Activated CD4-positive, alpha-beta T cell treated with anti-CD3 and anti-CD28 coated beads, Interleukin-2, Interleukin-6, amounts not matched to agents 100 ng/mL and 50 ng/mL, durations not matched to agents 16 hours and 8 hours (primary cell): ENCODE measurements at places on chromosomes 16 and 17.
A peak's percentile ranks its signal among the peaks of the same experiment; 100 is the strongest.

GRCh38 chr16:87854053-87854906, 15.0 kb downstream of the SLC7A5 start:
- DNase-seq, result no peak

DNA sequence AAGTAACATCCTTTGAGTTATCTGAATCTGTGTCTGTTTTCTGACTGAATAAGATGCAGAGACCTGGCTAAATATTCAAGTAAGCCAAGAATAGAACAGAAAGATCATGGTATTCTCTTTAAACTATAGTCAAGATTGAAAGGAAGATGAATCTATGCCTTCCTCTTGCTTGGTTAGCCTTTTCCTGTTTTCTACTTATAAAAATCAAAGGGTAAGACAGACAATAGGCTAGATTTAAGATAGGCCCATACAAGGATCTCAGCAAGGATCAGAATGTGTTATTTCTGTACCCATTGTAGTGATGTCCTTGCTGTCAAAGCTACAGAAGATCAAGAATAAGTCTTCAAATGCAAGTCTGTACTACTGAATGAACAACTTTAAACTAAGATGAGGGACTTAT, 7.0 kb upstream of the CDR2 start:
- no peak for DNase-seq

DNA sequence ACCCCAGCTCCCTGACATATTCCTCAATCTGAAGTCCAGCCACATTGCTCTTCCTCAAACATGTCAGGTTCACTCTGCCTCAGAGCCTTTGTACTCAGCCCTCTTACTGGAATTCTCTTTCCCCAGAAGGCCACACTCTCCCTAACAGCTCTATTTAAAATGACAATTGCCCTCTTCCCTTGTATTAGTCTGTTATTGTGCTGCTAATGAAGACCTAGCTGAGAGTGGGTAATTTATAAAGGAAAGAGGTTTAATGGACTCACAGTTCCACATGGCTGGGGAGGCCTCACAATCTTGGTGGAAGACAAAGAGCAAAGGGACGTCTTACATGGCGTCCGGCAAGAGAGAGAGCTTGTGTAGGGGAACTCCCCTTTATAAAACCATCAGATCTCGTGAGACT, 46.0 kb downstream of the HS3ST2 start:
- no peak for DNase-seq

GRCh38 chr17:13253733-13254410, 236.0 kb upstream of the ELAC2 start:
- no peak for DNase-seq

- DNase-seq, result no peak
Observed at GRCh38 chr16:74521691-74522090, 85.2 kb downstream of the GLG1 start.

GRCh38 chr16:29883987-29884386, 15.4 kb downstream of the SEZ6L2 start:
- DNase-seq, result no peak

DNA sequence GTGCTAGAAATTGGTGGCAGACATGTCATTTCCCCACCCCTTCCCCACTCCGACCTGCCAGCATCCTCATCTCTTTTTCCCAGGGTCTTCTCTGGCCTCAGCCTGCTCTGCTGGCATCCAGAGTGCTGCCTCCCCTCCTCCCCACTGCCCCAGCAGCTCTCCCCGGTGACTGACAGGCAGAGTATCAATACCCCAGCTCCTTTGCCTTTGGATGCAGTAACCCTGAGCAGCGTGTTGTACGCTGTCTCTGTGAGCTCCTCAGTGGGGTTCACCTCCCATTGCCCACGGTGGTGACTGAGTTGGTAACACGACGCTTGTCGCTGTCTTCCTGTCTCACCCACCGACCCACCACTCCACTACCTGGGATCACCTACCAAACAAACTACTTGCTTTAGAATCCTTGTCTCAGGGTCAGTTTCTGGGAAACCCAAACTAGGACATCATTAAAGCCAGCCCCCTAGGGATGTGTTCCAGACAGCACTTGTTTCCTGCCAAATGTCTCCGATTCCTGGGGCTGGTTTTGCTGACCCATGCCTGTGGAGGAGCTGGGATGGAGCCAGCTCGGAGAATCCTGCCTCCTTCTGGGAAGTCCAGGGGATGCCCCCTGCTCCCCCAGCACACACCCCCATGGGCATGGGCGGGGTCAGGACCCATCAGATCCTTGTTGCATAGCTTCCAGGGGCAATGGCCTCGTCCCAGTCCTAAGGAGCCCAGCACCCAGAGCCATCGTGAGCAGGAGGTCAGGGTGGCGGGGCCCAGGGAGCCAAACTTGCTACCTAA, 8.3 kb upstream of the SBK1 start:
- no peak for DNase-seq

DNA sequence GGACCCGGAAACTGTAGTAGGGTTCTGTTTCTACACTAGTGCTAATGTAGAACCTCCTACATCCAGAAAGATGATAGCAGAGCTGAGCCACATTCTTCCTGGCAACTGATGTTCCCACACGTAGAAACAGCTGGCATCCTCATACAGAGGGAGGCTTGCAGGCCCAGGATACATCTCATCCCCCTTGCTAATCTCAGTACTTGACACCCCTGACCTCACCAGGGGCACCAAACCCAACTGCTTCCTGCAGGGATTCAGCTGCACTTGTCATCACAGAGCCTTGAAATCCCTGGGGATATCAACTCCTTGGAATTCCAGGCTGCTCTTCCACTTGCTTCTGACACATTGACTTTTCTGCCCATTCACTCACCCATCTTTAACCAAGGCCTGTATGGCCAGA, 75.2 kb upstream of the HSBP1 start:
- DNase-seq, result no peak

- DNase-seq, result no peak
Observed at GRCh38 chr17:81164371-81165245, 699 bp upstream of the PVALEF start.

GRCh38 chr16:88969361-88969831, 7.6 kb downstream of the CBFA2T3 start:
- no peak for DNase-seq

- DNase-seq, result no peak
Observed at GRCh38 chr17:29294580-29294900, 592 bp upstream of the NUFIP2 start.

DNA sequence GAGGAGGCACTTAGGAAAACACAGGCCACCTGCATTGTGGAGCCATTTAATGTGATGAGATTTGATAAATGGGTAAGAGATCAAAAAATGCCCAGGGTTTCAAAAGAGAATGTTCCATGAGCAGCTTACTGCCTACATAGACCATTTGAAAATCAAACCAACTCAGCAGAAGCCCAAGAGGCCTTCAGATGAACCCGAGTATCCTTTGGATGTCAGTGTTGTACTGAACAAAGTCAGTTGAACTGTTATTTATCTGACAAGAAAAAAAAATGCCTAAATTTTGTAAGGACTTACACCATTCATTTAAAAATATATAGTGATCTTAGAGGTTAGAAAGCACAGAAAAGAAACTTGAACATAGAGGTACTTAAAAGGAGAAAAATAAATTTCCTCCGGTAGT, 381.7 kb downstream of the ZFHX3 start:
- DNase-seq, result no peak

DNA sequence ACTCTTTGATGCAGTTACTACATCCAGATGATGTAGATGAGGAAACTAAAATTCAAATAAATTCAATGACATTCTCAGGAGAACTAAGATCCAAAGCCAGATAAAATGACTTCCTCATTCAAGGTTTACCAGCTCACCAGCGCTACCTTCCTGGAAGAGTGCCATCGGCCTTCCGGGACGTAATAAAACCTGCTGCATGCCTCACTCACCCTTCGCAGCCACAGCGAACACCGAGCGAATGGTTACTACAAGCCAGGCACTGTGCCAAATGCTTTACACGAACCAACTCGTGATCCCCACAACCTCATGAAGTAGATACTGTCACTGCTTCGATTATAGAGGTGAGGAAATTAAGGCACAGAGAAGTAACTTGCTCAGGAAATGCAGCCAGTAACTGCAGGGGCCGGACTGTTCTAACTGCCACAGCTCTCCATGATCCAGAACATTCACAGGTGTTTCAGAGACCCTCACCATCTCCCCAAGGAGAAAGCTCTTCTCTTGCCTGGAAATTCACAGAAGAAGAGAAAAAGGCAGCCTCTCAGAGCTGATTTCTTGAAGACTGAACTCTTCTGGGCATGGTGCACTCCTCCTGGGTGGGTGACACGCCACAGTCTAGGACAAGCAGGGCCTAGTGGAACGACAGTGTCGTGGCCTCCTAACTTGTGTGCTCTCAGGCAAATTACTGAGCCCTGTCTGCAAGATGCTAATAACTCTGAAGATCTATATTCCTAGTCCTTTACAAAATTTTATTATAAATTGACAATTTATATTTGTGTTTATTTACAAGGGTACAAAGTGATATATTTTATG, 46.8 kb downstream of the HIC1 start:
- DNase-seq, result no peak

GRCh38 chr16:79836144-79836543, 235.6 kb upstream of the MAF start:
- DNase-seq, result no peak

- no peak for DNase-seq
Observed at GRCh38 chr16:20844588-20844987, 38.3 kb downstream of the REXO5 start.

DNA sequence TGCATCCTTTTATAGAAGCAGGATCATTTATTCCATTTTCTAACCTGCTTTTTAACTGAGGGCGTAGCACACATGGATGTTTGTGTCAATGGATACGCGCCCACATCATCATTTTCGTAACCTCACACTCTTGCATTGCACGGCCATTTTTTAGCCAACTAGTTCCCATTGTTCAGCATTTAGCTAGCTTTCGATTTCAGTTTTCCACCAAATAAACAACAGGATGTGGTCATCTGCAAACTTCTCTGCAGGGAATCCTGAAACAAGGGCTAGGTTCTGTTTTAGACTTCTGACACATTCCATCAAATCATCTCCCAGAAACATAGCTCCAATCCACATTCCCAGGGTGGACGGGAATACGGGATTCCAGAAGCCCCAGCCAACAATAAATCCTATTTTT, 6.4 kb downstream of the CYB561 start:
- DNase-seq, result peak; percentile 51

GRCh38 chr16:74785031-74785430, 10.4 kb upstream of the FA2H start:
- DNase-seq, result no peak

- DNase-seq, result no peak
Observed at GRCh38 chr17:81681672-81682071, 1.9 kb downstream of the ARL16 start.

- DNase-seq, result peak; percentile 93
Observed at GRCh38 chr16:75566040-75566757, at the start of gene GABARAPL2. TSS of gene GABARAPL2 (plus strand) at chr16:75566379. CDS start at chr16:75566487, 108 bp downstream.

GRCh38 chr17:76953946-76954345, 85.7 kb downstream of the MGAT5B start:
- no peak for DNase-seq

DNA sequence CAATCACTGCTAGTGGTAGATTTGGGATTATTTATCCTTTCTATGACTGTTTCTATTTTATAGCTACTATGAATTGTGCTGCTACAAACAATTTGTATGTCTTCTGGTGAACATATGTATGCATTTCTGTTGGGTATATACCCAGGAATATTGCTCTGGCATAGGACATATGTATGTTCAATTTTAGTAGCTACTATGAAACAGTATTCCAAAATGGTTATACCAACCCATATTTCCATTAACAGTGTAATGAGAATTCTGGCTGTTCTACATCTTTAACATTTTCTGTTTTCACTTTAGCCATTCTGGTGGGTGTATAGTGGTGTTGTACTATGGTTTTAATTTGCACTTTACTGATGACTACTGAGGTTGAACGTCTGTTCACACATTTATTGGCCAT, 57.6 kb upstream of the NACA2 start:
- DNase-seq, result no peak

DNA sequence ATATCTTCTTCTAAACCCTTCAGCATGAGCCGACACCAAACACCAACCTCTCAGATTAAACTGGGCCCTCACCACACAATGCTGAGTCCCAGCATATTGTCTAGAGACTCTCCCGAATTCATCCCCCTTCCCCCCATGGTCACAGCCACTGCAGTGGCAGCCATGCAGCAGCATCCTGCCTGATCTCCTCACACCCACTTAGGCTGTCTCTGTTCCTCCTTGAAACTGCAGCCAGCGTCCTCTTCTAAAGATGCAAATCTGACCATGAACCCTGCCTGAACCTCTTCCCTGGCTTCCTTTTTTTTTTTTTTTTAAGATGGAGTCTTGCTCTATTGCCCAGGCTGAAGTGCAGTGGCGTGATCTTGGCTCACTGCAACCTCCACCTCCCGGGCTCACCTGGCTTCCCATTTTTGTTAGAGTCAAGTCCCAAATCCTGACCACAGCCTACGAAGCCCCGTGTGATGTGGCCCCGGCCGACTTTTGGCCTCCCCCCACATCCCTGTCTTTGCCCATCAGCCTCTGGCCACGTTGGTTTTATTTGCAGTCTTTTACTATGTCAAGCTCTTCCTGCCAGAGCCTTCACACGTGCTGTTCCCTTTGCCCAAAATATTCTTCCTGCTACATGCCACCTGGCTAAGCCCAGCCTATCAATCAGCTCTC, 2.8 kb downstream of the FA2H start:
- DNase-seq, result no peak

DNA sequence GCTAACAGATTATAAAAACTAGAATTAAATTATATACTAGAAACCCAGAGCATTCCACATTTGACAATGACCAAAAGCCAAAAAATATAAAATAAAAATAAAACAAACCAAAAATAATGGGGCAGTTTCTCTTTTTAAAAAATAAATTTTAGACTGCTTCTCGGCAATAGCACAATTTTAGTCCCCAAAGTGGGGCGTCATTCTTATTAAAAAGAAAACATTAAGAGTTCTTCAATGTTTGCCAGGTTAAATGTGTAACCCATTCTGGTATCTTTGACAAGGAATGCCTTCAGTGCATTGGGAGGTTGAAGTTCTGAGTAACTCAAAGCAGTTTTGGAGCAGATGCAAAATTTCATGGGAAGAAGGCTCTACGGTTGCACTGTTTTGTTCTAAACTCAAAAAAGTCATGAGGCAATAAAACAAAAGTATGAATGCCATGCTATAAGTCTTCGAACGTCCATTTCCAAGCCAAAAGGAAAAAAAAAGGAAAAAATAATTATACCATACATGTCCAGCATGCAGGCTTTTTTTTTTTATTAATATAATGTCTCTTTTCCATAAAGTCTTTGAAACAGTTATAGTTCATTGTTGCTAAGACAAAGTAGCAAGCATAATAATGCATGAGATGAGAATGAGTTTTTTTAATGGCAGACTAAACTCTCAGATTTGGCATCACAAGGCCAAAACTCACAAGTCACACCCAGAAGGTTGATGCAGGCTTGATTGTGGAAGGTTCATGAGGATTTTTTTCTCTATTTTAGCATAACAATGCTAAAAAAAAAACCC, 3.1 kb downstream of the MAF start:
- DNase-seq, result no peak

GRCh38 chr17:38794221-38794620, 5.1 kb downstream of the PIP4K2B start:
- no peak for DNase-seq
